ENCODE measurements at places on chromosomes 5 and 9.

DNA sequence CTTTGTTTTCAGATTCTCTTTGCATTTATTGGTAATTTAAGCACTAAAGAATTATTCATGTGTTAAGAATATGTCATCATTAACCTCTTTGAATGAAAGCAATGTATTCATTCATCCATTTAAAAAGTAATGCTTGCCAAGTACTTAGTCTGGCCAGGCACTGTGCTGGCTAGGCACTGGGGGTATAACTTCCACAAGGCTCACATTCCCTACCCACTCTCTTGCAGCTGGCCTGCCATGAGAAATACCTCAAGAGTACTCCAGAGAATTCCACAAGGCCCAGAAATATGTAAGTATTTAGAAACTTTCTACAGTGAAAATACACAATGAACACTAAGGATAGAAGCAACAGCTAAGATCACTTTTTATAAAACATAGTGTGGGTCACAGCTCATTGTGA, 25.4 kb downstream of the ZNF300 start:
- DNase-seq: no peak

GRCh38 chr9:110463499-110463898, 116.0 kb downstream of the SVEP1 start:
- DNase-seq: no peak

GRCh38 chr5:67774786-67775185, 440.8 kb upstream of the PIK3R1 start:
- no peak for DNase-seq

DNA sequence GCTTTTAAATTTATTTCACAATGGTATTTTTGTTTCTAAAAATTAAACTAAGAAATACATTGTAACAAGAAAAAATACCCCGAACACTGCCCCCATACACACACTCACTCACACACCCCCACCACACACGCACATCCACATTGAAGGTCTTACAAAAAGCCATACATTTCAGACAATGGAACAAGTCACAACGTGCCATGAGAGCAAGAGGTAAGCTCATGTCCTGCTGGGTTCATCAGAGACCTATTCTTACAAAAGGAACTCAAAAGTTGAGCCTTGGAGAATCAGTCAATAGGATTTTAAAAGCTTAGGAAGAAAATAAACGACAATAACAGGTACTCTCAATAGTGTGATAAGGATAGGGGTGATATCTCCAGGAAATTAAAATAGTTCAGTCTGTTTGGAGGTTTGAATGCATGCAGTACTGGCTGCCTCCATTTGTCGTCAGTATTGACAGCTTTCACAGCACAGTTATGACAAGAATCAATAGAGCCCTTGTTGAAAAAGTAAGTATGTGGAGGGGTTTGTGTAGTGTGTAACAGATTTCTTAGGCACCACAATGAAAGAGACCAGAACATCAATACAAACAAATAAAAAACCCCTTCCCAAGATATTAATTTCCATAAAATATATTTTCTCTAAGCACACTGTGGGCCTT, 1826.2 kb upstream of the CDH6 start:
- no peak for DNase-seq

- no peak for DNase-seq
These were observed 30.3 kb downstream of the TTC23L start for GRCh38 chr5:34869256-34869655.

- no peak for DNase-seq
These were observed 235.0 kb upstream of the VLDLR start for GRCh38 chr9:2386566-2386965.

- no peak for DNase-seq
These were observed 196.2 kb downstream of the DTWD2 start for GRCh38 chr5:118791926-118792734.

GRCh38 chr5:136079195-136079985, 50.6 kb downstream of the TGFBI start:
- no peak for DNase-seq

DNA sequence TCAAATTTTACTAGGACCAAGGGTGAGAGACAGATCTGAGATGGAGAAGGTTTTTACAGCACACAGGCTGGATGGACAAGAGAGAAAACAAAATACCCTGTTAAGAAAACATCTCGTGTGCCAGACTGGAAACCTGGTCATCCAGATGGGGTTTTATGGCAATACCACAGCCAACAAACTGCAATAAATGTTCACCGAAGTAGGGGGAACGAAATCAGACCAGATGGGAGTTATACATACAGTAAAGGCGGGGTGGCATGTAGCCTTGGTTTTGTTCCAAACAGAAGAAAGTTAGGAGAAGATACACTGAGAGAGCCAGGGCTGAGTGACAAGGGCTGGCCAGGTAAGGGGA, 63.3 kb downstream of the DCP2 start:
- DNase-seq: no peak

DNA sequence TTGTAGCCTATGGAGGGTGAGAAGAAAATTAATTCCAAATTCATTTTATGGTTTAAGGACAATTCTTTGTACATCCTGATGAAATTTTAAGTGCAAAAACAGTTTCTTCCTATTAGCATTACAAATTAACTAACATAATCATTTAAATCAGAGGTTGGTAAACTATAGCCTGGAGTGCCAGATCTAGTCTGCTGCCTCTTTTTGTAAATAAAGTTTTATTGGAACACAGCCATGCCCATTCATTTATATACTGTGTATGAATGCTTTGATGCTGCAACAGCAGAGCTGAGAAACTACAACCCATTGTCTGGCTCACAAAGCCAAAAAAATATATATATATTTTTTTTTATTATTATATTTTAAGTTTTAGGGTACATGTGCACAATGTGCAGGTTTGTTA, 80.2 kb downstream of the FNIP1 start:
- DNase-seq: no peak

- DNase-seq: no peak
These were observed 135.8 kb downstream of the SNCAIP start for GRCh38 chr5:122447879-122448278.

DNA sequence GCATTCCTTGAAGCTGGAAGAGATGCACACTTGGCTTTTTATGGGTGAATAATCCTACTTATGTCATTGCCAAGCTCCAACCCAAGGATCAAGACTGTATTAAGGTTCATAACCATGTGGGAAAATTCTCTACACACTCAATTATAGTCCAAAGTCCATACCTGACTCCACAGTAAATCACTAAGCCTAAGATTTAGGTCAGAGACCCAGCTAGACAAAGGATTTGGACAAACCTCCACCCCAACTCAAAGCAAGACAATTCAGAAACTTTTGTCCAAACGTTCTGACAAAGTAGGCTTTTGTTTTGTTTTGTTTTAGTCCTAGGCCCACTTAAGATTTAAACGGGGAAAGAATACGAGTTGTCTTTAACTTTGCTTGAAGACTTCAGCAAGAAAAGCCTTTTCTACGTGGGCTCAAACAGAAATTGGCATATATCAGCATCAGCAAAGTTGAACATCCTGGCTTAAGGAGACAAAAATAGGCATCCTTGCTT, 1.7 kb downstream of the MEGF9 start:
- DNase-seq: no peak

GRCh38 chr5:86979811-86980411, 287.8 kb upstream of the RASA1 start:
- no peak for DNase-seq

DNA sequence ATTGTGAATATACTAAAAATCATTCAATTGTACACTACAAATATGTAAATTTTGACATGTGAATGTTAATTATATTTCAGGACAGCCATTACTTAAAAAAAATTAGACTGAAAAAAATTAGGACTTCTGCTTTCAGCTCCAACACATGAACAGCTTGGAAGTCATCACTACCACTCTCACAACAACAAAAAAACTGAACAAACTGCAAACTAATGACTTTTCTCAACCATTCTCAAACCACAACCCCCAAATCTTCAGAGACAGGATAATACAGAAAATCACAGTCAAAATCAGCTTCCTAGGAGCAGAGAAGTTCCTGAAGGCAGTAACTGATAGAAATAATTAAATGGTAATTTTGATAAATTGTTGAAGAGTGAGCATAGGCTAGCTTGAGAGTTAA, 686.4 kb downstream of the TLE1 start:
- no peak for DNase-seq

DNA sequence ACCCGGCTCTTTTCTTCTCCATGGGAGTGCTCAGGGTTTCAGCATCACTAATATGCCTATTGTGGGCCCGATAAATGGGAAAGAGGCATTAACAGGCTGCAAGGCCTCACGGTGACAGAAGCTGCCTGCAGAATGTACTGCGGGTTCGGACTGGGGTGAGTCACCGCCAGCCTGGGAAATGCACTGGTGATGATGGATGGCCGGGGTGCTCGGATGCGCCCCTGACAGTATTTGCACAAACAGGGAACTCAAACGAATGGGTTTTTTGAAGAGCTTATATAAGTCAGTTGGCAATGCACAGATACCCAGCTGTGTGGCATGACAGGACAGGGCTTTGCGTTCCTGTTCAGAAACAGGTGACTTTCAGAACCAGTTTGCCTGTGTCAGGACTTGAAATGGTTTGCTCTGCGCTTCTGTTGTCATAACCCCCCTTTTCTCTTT, 42.0 kb upstream of the PITX1 start:
- no peak for DNase-seq

- DNase-seq: no peak
These were observed 132.8 kb upstream of the TAF11L2 start for GRCh38 chr5:17364987-17365810.

GRCh38 chr5:417301-418161, 25.4 kb upstream of the EXOC3 start:
- no peak for DNase-seq

GRCh38 chr9:116278326-116278725, 124.7 kb downstream of the PAPPA start:
- no peak for DNase-seq

- DNase-seq: no peak
These were observed 60.2 kb downstream of the FBXO38 start for GRCh38 chr5:148443998-148444397.

DNA sequence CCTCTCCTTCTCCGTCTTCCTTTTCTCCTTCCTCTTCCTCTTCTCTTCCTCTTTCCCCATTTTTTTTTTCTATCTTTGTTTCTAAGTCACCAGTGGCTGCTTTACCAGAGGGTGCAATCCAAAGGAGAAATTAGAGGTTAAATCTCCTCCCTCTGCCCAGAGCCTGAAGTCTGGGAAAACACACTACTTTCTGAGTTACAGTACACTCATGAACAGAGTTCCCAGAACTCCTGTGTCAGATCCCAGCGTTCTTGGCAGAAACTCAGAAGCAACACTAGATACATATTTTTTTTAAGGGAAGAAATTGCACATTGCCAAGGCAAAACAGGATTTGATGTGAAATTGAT, 189.0 kb downstream of the SNCAIP start:
- no peak for DNase-seq

- no peak for DNase-seq
These were observed 319.2 kb downstream of the GADD45G start for GRCh38 chr9:89923961-89924504.

- DNase-seq: no peak
These were observed 1.8 kb downstream of the EHMT1 start for GRCh38 chr9:137620581-137620980.

DNA sequence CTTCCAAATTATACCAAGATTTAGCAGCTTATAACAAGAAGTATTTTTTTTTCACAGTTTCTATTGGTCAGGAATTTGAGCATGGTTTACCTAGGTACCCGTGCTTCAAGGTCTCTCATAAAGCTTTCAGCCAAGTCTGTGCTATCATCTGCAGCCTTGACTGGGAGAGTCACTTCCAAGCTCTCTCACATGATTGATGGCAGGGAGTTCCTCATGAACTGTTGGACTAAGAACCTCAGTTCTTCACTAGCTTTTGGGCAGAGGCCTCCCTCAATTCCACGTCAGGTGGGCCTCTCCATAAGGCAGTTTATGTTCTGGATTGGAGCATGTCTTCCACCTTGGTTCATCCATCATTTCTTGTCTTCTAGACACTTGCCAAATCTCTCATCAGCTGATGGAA, 39.9 kb upstream of the APC start:
- DNase-seq: no peak

- no peak for DNase-seq
These were observed 153.2 kb downstream of the GOLPH3 start for GRCh38 chr5:32020946-32021345.

DNA sequence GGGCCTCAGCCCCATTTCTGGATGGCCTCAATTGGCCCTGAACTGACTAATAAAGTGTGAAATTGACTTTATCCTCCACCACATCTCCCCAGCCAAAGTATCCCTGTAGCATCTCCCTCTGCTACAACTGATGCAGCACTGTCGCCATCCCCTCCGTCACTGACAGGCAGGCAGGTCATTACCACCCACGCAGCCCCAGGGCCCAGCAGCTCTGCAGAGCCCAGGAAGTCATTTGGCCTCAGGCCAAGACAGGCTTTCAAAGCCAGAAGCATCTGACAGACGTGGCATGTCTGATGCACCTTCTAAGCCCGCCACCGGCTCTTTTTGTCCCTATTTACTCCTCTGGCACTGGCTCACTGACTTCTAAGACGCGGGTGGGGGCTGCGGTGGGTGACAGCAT, 65.3 kb downstream of the ARHGEF37 start:
- no peak for DNase-seq

DNA sequence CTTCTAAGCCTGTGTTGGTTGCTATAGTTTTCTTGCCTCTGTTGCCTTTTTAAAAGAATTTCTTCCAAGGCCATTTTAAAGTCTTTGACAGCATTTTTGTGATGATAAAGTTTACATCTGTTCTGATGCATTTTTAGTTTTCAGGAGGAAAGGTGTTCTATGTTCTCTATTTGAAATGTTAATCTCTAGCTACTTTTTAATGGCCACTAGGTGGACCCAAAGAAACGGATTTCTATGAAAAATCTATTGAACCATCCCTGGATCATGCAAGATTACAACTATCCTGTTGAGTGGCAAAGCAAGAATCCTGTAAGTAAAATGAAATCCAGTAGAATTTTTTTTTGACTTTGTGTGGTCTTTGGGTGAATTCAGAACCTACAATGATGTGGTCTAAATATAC, 60.2 kb downstream of the MELK start:
- DNase-seq: no peak

- DNase-seq: no peak
These were observed 145.4 kb downstream of the CD180 start for GRCh38 chr5:67051164-67051563.

DNA sequence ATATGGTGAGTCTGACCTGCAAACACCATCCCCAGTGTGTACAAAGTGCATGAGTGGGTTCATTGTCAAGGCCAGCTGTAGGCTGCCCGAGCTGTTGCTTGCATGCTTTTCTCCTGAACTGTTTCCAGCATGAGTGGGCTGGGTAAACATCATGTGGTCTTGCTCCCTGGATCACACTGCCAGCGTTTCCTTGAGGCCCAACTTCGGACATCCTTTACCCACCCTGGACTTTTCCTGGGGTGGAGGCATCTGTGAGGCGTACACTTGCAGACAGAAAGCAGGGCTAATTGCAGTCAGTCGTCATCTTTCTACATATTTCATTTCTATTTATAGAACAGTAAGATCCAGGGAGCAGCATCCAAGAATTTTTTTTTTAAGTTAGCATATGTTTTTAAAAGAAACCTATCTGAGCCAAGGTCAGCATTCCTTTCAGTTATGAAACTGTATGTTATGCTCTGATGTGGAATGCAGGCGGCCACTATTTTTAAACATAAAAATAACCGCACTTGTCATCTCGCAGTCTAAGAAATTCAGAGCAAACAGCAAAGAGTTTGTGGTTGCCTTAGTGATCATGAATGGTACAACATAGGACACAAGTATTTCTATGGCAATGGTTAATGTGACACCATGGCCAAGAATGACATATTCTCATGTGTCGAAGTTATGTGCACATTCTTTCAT, 106.5 kb upstream of the DMRT1 start:
- no peak for DNase-seq

All from esophagus squamous epithelium (tissue), 5 donors.